ENCODE measurements at places on chromosomes 2 and 18.

DNA sequence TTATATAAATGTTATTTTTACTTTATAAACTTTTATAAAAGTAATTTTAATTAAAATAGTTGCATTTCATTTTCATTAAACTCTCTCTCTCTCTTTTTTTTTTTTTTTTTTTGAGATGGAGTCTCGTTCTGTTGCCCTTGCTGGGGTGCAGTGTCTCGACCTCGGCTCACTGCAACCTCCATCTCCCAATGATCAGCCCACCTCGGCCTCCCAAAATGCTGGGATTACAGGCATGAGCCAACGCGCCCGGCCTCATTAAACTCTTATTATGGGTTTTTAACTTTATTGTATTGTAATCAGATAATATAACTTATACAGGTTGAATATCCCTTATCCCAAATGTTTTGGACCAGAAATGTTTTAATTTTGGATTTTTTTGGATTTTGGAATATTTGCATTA lies 10.9 kb upstream of the NPPC start:
- DNase-seq: no peak

DNA sequence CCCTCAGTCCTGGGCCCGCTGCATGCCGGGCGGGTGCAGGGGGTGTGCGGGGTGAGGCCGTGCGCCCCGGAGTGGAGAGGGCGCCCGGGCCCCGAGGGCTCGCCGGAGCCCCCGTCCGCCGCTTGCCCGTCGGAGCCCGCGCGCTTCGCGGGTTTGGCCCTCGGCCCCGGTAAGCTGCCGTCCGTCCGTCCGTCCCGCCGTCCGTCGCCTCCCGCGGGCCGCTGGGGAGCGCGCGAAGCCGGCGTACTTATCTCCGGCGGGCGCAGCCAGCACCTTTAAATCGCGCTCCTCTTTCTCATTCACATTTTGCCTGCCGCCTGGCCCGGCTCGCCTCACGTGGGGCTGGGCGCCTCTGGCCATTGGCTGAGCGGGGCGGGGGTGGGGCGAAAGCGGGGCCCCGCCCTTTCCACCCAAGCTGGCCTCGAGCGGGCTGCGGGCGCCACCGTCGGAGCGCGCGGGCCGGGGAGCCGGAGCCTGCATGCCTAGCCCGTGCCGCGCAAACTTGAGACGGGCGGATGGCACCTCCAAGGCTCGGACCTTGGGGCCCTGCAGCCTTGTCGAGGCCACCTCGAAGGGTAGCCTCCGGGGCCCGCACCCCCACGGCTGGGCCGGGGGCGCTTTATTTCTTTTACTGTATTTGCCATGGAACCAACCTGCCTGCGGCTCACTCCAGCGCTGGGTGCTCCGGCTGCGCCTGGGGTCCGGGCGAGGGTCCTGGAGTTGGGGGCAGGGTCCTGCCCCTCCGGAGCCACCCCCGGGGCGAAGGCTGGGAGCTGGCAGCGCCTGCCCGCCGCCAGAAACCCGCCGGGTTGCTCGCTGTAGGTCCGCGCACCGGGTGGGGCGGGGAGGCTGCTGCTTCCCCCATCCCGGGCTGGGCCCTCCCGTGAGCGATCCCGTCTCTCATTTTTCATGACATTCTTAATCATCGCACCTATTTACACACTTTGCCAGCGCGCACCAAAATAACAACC lies at the start of gene GBX2:
GBX2 (minus strand) TSS at position 277 of the 971 bp plus-strand sequence. CDS start 415 bp downstream, outside the sequence.
- DNase-seq: peak; percentile 96

DNA sequence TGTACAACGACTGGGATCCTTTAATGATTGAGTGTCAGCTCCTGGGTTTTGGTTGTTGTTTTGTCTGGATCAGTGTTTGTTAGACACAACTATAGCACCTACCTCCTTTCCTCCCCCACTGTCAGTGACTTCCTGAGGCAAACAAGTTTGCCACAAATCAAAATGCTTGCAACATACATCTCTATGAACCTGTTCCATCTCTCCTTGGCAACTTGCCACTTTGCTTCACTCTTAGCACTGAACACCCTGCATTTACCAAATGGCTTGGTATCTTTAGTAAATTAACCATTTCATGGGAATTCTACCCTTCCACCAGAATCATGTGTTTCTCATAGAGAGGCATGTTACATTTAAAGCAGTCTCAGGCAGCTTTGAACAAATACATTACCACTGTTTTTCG lies 301.1 kb upstream of the TANK start:
- DNase-seq: no peak

DNA sequence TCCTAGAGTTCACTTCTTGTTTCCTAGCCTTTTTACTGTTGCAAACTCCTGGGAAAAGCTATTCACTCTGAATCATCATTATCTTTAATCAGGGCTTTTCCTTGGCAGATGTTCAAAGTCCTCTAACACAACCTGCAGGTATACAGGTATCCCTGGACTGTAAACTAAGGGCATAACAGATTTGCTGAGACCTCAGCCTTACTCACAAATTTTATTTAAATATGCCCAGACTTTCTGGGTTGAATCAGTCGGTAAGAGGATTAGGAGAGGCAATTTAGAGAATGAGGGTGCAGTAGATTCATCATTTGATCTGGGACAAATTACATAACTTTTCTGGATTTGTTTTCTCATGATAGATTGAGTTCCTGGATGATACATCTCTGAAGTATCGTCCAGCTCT lies 217.8 kb upstream of the STON1 start:
- DNase-seq: no peak

DNA sequence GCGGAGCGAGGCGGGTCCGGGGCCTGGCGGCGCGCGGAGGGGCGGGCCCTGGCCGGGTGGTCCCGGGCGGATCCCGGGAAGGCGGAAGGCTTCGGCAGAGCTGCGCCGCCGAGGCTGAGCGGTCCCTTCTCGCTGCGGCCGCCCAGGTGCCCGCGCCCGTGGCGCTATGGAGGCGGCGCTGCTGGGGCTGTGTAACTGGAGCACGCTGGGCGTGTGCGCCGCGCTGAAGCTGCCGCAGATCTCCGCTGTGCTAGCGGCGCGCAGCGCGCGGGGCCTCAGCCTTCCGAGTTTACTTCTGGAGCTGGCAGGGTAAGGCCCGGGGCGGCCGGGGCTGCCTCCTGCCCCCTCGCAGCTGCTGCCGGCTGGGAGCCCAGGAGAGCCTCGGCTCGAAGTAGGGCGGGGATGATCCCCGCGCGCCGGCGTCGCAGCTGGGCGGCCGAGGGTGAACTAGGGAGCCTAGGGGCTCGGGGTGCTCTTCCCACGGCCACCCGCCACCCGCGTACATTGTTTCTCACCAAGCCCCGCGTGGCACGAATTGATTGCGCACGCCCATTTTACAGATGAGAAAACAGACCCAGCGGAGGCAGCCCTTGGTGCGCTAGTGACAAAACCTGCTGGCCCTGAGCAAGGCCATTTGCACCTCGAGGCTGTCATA lies at the start of gene SLC66A3:
SLC66A3 (plus strand) TSS at position 87 of the 655 bp plus-strand sequence; CDS start at position 167, 80 bp downstream.
- DNase-seq: peak; percentile 93

- peak; percentile 47 for DNase-seq
Measured at GRCh38 chr2:137947728-137948336, 16.4 kb upstream of the HNMT start.

DNA sequence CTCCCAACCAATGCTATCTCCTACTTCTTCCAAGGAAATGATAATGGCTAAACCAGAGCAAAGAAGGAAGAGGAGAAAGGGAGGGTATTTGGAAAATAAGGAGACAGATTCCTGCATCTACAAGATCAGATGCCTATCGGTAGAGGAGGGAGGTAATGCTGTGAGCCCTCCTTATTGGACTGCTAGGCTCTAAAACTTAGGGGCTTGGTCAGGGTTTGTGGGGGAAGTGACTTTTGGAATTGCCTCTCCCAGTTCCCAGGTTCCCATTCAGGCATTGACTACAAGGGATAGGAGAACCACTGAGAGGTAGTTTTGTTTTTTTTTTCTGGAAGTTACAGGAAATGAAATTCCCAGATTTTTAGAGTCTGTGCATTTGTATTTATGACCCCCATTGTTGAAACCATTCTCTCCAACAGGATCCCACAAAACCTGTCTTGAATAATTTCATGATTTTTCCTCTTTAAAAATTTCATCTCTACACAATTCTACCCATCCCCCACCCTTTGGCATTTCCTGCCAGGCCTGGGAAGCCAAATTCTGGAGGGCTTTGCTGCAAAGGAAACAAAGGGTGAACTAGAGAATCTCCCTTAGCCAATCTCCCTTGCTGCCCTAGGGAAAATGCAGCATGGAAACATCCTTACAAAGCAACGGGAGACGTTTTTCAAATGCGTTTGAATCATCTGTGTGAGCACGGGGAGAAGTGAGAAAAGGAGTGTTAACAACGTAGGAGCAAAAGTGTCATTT lies 282.1 kb upstream of the EPAS1 start:
- DNase-seq: peak; percentile 30

DNA sequence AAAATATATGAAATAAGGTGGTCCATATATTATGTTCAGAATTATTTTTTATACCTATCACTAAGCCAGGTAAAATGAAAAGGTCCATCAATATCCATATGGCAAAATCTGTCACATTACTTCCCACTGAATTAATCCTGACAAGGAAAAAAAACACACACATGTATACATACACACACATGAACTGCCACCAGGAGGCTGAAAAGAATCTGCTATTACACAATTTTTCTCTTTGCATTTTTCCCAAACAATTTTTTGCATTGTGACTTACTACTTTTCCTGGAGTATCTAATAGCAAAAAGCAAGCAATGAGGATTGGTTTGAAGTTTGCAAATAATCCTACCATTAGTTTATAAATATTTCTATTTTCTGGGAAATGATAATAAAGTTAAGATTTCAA lies 128.2 kb upstream of the CD226 start:
- no peak for DNase-seq

GRCh38 chr2:86372641-86373502 lies 35.4 kb upstream of the REEP1 start:
- DNase-seq: peak; percentile 34

GRCh38 chr2:240989451-240990265 lies 8.8 kb upstream of the SNED1 start:
- peak; percentile 43 for DNase-seq

GRCh38 chr2:40432921-40433483 lies 18.9 kb downstream of the SLC8A1 start:
- DNase-seq: no peak

- DNase-seq: no peak
Measured at GRCh38 chr2:108226564-108226963, 13.2 kb upstream of the SULT1C3 start.

GRCh38 chr18:77811503-77811902 lies 561.9 kb downstream of the GALR1 start:
- DNase-seq: peak; percentile 83

- peak; percentile 63 for DNase-seq
Measured at GRCh38 chr2:150143087-150143536, 344.4 kb downstream of the RND3 start.

GRCh38 chr2:61233581-61233980 lies 71.6 kb downstream of the C2orf74 start:
- no peak for DNase-seq

DNA sequence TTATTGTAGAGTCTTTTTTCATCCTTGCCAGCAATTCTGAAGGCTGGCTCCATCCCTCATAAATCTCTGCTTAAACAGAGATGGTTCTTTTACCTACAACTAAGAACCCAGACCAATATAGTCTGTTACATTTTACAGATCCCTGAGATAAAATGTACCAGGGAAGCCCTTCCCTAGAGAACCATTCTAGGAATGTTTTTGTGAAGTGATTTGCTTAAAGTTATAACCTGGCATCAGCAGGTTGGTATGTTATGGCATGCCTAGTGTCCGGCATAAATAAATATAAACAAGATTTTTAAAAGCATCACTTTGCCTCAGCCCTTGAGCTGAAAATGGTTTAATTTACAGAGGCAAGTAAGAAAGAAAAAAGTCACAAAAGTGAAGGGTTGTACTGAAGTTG lies 18.5 kb upstream of the NPAS2 start:
- no peak for DNase-seq

DNA sequence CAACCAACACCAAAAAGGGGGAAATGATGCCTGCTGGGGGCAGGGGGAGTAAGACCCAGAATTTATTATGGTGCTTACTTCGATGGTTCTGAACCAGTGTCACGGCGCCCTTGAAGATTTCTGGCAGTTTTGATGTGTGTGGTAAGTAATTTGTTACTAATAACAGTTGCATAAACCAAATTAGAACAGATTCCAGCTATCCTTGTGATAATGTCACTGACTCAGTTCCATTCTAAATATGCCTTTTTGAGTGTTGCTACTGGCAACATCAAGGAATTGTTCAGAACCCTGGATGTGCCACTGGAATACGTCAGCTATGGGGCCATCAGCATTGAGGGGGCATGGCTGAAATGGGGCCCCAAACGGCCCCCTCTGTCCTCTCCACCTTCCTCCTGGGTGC lies 11.6 kb downstream of the SAG start:
- no peak for DNase-seq

DNA sequence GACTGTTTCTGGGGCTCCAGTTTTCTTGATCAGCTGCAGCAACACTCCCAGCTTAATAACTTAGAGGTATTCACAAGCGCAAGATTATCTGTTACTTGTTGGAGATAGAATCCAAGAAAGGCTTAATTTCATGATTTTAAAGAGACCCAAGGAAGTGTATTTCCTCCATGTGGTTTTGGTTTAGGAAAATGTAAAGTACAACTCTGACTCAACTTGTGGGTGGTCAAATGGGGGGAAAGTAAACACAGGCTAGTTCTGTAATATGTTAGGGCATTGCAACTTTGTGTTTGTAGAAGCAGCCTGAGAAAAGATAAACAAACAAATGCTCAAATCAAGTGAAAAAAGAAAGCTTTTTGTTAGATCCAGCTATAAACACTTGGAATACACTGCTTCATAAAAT lies 90.1 kb upstream of the COL3A1 start:
- peak; percentile 28 for DNase-seq
